CD4-positive, alpha-beta T cell (primary cell): ENCODE measurements at places on chromosomes 4 and X.

GRCh38 chr4:48483006-48483776 lies at the start of gene SLC10A4:
TSS of gene SLC10A4 (plus strand) at chr4:48483343. CDS start at chr4:48483562, 219 bp downstream.
- DNase-seq = no peak

DNA sequence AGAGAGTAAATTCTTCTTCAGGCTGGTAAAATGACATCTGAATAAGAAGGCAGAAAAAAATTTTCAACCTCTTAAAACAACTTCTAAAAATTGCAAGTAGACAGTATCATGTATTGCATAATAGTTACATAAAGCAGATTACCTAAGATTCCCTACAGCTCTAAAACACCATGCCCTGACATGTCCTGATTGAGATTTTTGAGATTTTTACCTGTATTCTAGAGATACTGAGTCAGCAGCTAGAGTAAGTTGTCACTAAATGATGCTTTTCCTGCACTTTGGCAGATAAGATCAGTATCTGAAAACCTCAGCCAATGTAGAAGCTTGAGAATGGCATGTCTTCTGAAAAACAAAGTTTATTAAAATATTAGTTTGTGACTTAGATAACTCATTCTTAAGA lies 713.6 kb downstream of the CCSER1 start:
- no peak for DNase-seq

DNA sequence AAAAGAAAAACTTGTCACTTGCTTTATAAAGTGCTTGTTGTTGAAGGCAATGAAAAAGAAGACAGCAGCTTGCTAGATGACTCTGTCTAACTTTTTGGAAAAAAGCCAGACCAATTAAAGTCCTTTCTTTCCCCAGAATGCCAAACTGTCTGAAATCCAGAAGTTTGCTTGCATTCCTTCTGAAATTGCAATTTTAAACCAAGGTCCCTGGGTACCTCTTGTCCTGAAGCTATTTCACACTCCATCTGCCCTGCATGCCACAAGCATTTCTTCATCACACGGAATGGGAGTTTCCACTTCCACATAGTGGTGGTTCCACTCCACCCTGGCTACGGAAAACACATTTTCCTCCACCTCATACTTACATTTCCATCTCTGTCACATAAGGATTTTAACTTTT lies 101.0 kb downstream of the PAPSS1 start:
- DNase-seq = no peak

DNA sequence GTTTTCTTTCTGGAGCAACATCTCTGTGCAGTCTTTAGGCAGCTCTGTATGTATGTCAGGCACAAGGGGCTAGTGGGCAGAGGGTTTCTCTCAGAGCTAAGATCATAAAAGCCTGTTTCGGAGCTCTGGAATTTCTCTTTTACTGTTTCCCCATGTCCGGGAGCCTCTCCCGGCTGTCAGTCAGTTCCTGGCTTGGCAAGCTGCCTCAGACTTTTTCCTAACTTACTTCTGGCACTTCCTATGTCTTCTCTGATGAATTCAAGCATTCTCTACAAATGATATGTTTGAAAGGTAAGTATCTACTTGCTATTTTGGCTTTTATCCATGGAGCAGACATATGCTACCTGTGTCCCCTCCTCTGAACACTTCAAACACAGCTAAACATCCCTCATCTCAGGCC lies 129.3 kb upstream of the PGRMC2 start:
- DNase-seq = no peak

DNA sequence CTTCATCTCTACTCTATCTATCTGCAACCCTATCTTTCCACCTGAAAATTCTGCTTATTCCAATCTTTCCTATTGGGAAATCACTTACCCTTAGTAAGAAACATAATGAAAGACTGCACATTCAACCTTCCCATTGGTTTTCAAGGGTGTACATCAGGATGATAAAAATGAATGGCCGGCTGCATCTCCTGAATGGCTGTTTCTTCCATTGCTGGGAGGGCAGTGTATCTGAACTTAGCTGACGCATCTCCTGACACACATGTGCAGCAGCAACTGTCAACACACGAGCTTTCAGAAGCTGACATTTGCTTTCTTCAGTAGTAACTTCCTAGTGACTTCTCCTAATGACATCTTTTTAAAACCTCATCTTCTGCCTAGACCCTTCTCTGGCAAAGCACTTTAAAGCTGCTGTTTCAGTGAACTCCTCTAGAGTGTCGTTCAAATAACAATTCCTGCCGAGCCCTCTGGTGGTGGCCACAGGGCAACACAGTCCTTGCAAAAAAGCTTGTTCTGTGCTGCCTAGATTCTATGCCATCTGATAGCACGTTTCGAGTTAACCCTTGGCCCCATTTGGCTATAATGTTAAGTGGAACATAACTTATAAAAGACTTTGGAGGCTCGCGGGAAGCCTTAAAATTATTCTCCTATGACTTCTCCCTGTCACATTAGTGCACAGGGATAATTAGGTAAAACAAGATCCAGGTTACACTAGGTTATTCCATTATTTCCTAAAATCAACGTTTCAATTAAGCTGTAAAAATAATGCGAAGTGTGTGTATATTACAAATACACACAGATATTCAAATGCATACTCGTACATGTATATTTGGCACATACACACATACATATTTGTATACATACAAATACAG lies 2340.7 kb downstream of the PCDH7 start:
- DNase-seq = no peak

DNA sequence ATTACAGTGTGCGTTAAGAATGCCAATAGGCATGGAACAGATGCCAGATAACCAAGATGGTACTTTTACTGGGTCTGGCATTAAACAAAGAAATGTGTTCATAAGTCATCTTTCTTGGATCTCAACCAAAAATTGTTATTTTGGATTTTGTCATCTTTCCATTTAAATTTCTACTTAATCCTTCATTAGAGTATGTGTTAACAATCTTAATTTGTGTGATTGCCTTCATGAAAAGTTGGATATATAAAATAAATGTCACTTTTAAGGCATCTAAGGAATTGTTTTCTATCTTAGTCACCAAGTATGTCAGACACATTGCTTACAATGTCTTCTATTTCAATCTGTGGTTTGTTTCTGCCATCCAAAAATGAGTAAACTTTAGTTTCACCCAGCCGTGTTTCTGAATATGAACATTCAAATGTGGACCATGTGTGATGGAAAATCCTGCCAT lies 87.5 kb downstream of the PALLD start:
- DNase-seq = no peak

GRCh38 chr4:144056800-144057199 lies 37.6 kb upstream of the GYPB start:
- no peak for DNase-seq

GRCh38 chrX:133645256-133645655 lies 230.0 kb upstream of the GPC4 start:
- DNase-seq = no peak

GRCh38 chr4:4614925-4615678 lies 73.3 kb upstream of the STX18 start:
- no peak for DNase-seq

- no peak for DNase-seq
These were observed 157.2 kb upstream of the NOCT start for GRCh38 chr4:138858419-138858818.

- no peak for DNase-seq
These were observed 33.3 kb downstream of the BBS12 start for GRCh38 chr4:122765692-122766352.

DNA sequence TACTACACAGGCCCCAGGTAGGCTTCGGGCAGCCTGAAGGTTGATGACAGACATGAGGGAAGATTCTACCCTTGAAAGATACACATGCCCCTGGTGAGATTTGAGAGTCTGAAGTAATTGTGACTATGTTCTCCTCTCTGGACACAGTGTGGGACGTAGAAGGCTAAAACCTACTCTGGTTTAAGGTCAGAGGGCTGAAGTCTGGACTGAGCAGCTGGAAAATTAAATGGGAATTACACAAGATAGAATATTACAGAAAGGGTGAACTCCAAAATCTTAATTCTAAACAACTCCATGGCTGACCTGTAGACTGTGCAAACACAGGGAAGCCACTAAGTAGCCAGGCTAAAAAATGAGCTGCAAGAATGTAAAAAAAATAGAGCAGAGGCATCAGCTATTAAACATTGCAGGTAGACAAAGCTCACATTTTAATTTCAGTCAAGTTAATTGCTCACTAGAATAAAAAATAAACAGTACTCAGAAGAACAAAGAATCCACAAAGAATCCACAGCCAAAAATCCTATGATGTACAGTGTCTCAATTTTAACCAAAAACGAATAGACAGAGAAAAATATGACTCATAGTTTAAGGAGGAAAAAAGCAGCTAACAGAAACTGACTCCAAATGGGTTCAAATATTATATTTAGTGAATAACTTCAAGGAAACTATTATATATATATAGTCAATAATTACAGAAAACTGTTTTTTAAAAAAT lies 170.4 kb downstream of the PCDH18 start:
- DNase-seq = no peak

DNA sequence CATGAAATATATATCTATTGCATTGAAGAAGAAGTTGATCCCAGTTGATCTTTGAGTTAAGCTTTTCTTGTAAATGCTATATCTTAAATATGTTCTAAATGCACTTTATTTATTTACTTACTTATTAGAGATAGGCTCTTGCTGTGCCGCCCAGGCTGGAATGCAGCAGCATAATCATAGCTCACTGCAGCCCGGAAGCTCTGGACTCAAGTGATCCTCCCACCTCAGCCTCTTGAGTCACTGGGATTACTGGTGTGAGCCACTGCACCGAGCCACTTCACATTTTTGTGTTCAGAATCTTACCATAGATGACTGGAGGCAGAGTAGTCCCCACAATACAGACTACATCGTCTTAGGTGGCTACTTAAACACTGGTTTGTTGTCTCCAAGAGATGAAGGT lies 324.3 kb upstream of the SLIT2 start:
- no peak for DNase-seq

GRCh38 chr4:161252520-161253141 lies 911.2 kb downstream of the FSTL5 start:
- no peak for DNase-seq

- DNase-seq = no peak
These were observed 30.4 kb downstream of the ADH7 start for GRCh38 chr4:99404595-99405287.
